Activated T-helper 1 cell treated with anti-CD3 and anti-CD28 coated beads, Interleukin-2, amount 50 U/mL, for 16 hours (primary cell): ENCODE measurements at places on chromosomes 11 and 22.

DNA sequence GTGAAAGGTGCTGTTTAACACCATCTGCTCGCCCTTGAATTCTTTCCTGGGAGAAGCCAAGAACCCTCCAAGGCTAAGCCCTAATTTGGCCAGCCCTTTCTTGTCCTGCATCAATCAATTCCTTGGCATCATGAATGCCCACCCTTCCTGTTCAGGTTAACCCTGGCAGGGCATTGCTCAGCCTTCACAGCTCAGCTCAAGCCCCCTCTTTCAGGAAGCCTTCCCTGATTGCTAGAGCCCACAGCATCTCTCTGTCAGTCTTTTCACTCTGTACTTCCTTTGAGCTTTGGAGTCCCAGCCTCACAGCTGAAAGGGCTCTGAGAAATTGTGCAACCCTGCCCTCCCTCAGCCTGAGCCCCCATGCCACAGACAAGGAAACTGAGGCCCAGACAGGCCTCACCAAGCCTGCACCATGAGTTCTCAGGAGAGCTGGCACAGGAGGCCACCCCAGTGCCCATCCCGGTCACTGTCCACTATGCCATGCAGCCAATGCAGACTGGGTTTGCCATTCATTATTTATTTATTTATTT, 16.9 kb downstream of the RPL3 start:
- DNase-seq = no peak

DNA sequence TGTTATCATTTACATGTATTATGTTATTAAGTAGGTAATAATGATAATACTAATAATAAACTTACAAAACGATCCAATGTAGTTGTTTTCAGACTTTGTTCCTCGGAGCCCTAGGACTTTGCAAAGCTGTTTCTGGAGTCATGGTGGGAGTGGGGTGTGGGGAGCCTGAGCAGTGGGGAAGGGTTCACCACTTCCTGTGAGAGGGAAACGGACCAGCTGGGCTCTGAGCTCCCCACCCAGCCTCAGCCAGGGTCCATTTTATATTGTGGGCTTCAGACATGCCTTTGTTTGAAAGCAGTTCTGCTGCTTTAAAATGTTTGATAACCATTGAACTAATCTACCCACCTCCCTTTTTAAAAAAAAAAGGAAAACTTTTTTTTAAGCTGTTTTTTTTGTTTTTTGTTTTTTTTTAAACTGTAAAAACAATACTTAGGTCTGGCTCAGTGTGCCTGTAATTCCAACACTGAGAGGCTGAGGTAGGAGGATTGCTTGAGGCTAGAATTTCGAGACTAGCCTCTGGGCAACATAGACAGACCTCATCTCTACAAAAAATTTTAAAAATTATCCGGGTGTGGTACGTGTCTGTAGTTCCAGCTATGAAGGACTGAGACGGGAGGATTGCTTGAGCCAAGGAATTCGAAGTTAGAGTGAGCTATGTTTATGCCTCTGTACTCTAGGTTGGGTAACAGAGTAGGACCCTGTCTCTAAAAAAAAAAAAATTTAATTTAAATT, 7.0 kb downstream of the SERPING1 start:
- DNase-seq = no peak

DNA sequence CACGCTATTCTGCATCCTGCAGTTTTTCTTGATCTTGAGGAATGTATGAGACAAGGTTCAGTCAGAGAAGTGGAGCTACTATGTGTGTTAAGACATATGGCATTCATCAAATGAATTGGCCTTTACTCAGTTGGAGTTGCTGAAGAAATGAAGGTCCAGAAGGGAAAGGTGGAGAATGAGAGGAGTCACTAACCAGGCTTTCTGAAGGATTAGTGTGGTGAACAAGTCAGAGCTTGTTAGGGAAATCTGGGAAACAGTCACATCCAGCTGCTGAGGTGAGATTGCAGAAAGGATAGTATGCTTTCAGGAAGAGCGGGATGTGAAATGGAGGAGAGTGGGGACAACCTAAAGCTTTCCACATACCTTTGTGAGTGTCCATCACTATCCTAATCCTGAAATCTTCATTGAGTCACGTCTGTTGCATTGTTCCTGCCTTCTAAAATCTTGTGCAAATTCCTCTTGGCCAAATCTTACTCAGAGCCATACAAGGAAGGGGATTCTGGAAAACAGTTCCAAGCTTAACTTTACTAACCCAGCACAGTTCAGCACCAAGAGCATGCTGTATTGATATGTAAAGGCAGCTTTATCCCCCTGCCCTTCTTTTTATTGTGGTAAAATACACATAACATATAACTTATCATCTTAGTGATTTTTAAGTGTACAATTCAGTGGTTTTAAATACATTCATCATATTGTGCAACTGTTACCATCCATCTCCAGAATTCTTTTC, 11.4 kb upstream of the PITPNB start:
- no peak for DNase-seq

DNA sequence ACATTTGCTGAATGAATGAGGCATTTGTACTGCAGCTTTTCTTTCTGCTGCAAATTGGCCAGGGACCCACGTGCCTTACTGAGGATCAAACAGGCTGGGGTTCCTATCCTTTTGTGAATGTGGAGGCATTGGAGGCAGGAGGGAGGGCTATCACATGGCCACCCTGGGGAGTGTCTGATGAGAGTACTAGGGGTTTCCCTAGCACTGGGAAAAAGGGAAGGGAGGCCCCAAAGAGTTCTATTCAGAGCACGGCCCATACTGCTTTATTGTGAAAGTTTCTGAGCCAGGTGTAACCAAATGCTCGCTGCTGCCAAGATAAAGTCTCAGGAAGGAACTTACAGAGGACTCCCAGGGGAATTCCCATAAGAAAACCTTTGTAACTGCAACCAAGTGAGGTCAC, 78.4 kb upstream of the ANO1 start:
- no peak for DNase-seq

GRCh38 chr11:61448552-61448927, 18.6 kb downstream of the SDHAF2 start:
- DNase-seq = no peak

DNA sequence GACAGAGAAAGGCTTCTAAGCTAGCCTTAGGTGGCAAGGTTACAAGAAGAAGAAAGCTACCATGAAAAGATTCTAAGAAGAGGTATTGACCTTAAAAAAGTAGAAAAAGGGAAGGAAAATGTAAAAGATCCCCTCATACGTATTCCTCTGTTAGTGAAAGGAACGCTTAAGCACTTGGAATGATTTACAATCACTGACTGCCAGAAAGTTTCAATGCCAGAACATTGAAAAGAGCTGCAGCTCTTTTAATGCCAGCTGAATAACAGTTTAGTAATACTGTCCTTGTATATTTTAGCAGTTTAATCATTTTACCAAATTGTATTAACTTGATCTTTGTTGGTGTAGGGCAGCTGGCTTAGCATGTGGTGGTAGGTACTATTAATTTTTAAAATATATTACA, 650.7 kb downstream of the FAM181B start:
- no peak for DNase-seq

DNA sequence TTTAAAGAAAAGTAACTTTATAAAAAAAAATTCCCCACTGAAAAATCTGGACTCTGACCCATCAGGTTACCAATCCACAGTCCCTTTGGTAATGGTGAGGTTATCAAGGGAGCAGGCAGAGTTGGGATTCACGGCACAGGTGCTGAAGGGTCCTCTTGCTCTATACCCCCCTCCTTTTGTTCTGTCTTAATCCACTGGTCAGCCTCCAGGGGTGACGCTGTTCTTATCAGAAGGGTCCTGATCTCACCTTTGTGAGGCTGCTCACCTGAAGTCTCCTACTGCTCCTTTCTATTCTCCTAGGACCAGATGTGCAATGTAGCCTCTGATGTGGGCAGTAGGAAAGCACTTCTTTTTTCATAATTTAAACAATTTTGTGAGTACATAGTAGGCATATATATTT, 80.6 kb upstream of the E2F8 start:
- DNase-seq = no peak

DNA sequence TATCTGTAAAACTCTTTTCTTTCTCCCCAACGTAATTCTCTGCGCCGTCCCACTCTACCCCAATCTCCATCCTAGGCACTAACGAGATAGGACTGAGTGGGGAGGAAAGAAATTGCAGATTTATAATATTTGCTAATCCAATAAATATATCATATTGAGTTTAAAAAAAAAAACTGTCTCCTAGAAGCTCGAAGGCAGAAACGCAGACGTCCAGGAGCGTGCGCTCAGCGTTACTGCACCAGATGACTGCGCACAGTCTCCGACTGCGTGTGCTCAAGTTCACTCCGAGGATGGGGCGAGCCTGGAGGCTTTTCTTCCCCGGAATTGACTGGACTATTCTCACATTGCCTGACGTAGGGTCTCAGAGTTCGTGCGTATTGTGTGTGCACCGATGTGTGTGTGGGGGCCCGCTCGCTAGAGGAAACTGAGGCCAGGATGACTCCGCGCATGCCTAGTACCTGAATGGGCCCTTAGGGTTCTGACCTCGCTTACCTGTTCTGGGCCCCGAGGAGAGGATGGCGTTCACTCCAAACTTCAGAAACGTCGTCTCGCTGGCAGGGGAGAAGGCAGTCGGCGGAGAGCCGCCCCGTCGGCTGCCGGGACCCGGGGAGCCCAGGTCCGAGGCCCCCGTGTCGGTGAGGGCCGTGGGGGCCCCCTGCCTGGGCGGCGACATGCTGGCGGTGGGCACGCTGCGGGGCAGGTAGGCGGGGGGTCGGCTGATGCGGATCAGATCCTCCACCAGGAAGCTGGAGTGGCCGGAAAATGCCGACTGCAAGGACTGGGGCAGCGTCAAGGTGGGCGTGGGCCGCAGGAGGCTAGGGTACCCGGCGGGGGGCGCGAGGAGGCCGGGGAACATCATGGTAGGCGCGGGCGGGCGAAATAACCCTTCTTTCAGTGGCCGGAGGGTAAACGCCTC, 551 bp downstream of the DBX1 start:
- DNase-seq = no peak

GRCh38 chr11:65551572-65552387, 6.4 kb downstream of the LTBP3 start:
- peak; percentile 36 for DNase-seq

DNA sequence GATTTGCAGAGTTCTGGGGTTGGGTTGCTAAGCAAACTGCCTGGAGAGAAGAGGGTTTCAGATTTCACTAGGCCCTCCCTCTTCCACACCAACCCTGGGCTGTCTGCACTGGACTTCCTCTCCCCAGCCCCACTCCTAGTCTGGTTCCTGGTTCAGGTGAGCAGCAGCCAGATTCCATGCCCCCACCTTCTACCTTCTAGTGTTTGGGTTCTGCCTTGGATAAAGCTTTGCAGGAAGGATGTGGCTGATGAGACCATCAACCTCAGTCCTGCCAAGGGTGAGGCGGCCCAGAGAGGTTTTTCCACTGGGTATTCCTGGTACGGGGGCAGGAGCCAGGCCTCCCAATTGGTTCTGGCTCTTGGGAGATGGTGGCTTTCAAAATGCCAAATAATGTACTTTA, 68.3 kb downstream of the BCR start:
- no peak for DNase-seq

DNA sequence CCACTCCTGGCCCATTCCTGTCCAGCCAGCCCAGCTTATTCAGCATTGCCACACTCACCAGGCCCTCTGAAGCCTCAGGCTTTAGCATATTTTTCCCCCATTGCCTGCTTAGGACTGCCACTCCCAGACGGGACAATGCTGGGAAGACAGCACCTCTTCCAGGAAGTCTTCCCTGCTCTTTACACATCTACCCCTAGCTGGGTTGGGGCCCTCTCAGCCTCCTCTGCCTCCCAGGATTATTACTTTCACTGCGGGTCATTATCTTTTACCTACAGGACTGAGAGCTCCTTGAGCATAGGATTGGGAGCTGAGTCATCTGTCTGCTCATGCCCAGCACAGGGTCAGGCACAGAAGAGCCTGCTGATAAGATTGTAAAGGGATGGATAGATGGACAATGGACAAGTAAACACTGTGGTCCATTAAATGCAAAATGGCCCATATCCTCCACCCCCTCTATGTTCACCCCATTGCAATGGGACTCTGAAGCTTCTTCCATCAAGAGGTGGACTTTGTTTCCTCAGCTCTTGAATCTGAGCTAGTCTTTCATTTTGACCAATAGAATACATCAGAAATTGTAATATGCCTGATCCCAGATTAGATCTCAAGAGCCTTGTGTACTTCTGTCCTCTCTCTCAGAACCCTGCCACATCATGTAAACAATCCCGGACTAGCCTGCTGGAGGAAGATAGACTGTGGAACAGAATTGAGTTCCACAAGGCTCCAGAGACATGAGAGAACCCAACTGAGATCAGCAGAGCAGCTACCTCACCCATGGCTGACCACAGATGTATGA, 32.0 kb upstream of the LRRC32 start:
- DNase-seq = no peak

GRCh38 chr11:14914536-14914935, 22.5 kb upstream of the CYP2R1 start:
- DNase-seq = no peak

DNA sequence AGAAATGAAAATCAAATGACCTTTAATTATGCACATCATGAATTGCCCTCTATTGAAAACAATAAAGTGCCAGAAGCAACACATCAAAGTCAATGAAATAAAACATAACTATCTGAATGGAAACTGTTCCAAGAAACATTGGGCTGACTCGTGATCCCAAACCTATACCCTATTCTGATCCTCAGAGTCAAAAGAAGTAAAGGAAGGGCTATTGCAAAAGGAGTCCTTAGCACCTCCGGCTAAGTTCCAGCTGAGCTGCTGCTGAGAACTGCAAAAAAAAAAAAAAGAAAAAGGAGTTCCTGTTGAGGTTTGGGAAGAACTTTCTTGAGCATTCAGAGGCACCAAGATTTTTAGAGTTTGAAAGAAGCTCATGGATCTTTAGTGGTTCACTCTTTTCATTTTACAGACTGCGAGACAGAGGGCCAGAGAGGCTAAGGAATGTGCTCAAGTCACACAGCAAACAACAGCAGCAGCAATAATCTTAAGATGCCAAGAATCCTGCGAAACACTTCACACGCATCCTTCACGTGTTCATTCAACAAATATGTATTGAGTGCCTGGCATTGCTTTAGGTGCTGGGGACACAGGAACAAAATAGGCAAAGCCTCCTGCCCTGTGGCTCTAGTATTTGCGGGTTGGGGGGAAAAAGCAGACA, 841 bp upstream of the TMPRSS13 start:
- DNase-seq = no peak

DNA sequence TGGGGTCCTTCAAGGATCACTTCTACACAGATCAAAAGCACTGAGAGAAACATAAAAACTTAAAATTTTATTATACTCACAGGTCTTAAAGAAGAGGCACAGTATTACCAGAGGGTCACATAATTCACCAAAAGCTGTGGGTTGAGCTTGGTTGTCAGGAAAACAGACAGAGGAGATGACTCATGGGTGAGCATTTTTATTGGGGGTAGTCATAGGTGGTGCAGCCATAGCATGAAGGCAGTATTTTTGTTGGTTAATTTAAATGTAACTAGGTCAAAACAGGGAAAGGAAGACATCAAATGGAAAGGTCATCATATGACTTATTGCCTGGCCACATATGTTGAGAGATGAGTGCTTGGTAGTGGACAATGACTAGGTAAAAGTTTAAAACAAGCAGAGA, 24.2 kb downstream of the OR5B17 start:
- DNase-seq = no peak

- no peak for DNase-seq
Measured at GRCh38 chr11:131491503-131491902, 121.1 kb downstream of the NTM start.

- no peak for DNase-seq
Measured at GRCh38 chr11:46305295-46305694, 27.8 kb downstream of the CREB3L1 start.

- no peak for DNase-seq
Measured at GRCh38 chr11:16987205-16987568, 27.0 kb downstream of the PLEKHA7 start.
